ENCODE measurements at places on chromosomes 4 and X. TPM values are rescaled to one million over a fixed set of nuclear protein-coding genes. Genes with fewer than 3 reads are reported as not detected.

- peaks cover 9% of the 10 kb centered on the region for H3K4me1 ChIP-seq
- no peaks in the 10 kb centered on the region for H3K27me3 ChIP-seq
- H3K27ac ChIP-seq, result no peak overlapping the region
- H3K36me3 ChIP-seq, result no peaks in the 10 kb centered on the region
- no peak overlapping the region for H3K4me3 ChIP-seq
Observed at GRCh38 chrX:54640736-54641135, 110.7 kb downstream of the GNL3L start.

GRCh38 chr4:22670956-22671355, 21.8 kb upstream of the GBA3 start:
- no peaks in the 10 kb centered on the region for H3K4me1 ChIP-seq
- H3K27me3 ChIP-seq, result no peaks in the 10 kb centered on the region
- no peak for DNase-seq
- no peaks in the 10 kb centered on the region for H3K36me3 ChIP-seq
- no peak overlapping the region for H3K27ac ChIP-seq

GRCh38 chr4:184911310-184911709, 85.5 kb upstream of the ACSL1 start:
- H3K36me3 ChIP-seq, result no peaks in the 10 kb centered on the region
- H3K4me3 ChIP-seq, result no peak overlapping the region
- H3K27ac ChIP-seq, result no peak overlapping the region
- no peaks in the 10 kb centered on the region for H3K27me3 ChIP-seq
- no peaks in the 10 kb centered on the region for H3K4me1 ChIP-seq
- DNase-seq, result no peak

GRCh38 chr4:135777361-135777760, 1575.8 kb upstream of the PABPC4L start:
- no peak for DNase-seq
- H3K27ac ChIP-seq, result no peak overlapping the region
- no peaks in the 10 kb centered on the region for H3K27me3 ChIP-seq
- no peaks in the 10 kb centered on the region for H3K36me3 ChIP-seq
- no peaks in the 10 kb centered on the region for H3K4me1 ChIP-seq

AVPR2 gene
- not detected for polyA plus RNA-seq
